ENCODE measurements at places on chromosomes 6 and 20.

- DNase-seq: no peak
Measured at GRCh38 chr20:62462976-62463592, 12.7 kb downstream of the GATA5 start.

DNA sequence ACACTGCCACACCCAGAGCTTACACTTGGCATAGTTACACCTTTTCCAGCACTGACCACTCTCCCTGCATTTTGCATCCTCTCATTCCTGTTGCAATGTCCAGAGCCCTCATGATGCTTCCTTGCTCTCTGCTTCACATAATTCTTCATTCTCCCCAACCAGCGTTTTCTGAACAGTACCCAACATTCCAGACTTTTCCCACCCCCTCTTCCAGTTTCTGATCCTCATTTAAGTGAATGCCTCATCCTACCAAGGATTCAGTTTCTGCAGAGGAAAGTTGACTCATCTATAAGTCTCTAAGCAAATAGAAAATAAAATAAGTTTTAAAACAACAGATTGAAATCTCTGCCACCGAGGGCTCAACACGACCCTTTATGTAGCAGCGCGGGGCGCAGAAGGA is 321.3 kb upstream of the TCF21 start:
- no peak for DNase-seq

GRCh38 chr6:109105681-109106080 is 10.4 kb downstream of the CEP57L1 start:
- DNase-seq: no peak

- DNase-seq: no peak
Measured at GRCh38 chr6:33407132-33407718, 3.6 kb upstream of the PHF1 start.

GRCh38 chr6:99761711-99762110 is 155.1 kb downstream of the PRDM13 start:
- no peak for DNase-seq

DNA sequence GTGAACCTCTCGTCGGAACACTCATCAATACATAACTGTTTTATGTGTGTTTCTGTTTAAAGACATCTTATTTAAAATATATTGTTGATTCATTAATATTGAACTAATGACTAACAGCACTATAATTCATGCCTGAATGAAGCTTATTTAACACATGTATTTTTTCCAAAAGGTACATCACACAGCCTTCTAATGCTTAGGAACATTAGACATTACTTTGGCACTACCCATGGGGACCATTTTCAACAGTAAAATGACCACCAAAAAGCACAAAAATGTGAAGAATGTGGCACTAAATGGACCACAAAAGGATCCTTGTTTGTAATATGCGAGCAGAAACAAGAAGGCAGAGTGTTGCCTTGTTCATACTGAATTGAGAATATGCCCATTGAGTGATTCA is 109.2 kb downstream of the CEP57L1 start:
- no peak for DNase-seq

- no peak for DNase-seq
Measured at GRCh38 chr20:43284486-43284885, 94.8 kb upstream of the PTPRT start.

GRCh38 chr6:160979061-160979708 is 12.4 kb upstream of the MAP3K4 start:
- no peak for DNase-seq

GRCh38 chr6:83711958-83712357 is 3.1 kb upstream of the SNAP91 start:
- no peak for DNase-seq

- DNase-seq: no peak
Measured at GRCh38 chr6:76230711-76231110, 158.2 kb upstream of the IMPG1 start.

DNA sequence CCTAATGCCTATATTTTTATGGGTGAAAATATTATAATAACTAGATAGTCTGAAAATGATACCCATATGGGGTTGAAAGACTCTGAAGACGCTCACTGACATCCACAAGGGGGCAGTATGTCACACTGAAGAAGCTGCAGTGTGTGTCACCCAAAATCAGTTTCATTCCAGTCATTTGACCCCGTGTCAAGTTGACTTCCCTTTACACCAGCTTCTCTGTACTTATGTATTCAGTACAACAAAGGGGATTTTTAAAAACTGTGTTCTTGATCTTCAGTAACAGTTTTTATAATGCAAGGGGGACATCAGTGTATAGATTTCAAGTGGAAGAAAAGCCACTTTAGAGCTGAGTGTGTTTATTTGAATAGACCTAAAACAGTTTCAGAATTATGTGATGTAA is 19.3 kb downstream of the FAXC start:
- peak; percentile 30 for DNase-seq

GRCh38 chr6:144064402-144065212 is 30.8 kb downstream of the SF3B5 start:
- DNase-seq: no peak

Measured in NCI-H2081 (cell line).